ENCODE measurements at places on chromosomes 3 and 15. TPM values are rescaled to one million over a fixed set of nuclear protein-coding genes. Genes with fewer than 3 reads are reported as not detected.

The THAP10 gene
- 0.36 TPM for total RNA-seq

The PIGX gene
- 43.5 TPM for total RNA-seq

The GABRR3 gene
- total RNA-seq, result not detected

The CFAP20DC gene
- total RNA-seq, result 0.89 TPM

The CA12 gene
- not detected for total RNA-seq
